H7 (cell line): ENCODE measurements at places on chromosomes 2 and 18. TPM values are rescaled to one million over a fixed set of nuclear protein-coding genes. Genes with fewer than 3 reads are reported as not detected.

Gene NAGK
- 40.9 and 51.7 TPM in 2 replicates for total RNA-seq

Gene LYPD6
- total RNA-seq, result 2.9 and 3.0 TPM in 2 replicates

DNA sequence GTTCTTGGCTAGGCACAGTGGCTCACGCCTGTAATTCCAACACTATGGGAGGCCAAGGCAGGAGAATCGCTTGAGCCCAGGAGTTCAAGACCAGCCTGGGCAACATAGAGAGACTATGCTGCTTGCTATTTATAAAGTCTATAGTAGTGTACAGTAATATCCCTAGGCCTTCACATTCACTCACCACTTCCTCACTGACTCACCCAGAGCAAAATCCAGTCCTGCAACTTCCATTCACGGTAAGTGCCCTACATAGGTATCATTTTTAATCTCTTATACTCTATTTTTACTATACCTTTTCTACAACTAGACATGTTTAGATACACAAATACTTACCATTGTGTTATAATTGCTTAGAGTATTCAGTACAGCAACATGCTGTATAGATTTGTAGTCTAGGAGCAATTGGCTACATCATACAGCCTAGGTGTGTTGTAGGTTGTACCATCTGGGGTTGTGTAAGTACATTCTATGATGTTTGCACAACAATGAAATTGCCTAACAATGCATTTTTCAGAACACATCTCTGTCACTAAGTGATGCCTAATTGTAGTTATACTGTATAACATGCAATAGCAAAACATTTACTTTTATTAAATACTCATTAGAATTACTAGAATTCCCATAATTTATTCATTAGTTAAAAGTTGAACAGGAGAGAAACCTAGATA is 8.8 kb downstream of the DHX57 start:
- no peak for DNase-seq

- no peak for DNase-seq
These were observed 33.1 kb downstream of the FAM171B start for GRCh38 chr2:186726938-186727337.

DNA sequence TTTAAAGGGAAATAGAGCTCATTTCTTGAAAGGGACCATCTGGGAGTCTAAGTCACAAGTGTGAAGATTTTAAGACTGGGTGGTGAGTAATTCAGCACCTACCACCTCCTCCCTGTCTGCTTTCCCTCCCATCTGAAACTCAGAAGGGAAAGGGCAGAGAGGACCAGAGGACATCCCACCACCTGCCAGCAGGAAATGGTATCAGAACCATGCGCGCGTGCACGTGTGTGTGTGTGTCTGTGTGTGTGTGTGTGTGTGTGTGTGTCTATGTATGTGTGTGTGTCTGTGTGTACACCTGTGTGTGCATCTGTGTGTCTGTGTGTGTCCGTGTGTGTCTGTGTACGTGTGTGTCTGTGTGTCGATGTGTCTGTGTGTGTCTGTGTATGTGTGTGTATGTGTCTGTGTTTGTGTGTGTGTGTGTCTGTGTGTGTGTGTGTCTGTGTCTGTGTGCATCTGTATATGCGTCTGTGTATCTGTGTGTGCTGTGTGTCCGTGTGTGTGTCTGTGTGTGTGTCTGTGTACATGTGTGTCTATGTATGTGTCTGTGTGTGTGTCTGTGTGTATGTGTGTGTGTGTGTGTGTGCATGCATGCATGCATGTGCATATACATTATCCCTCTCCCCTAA is 76.8 kb downstream of the ZFP36L2 start:
- no peak for DNase-seq

DNA sequence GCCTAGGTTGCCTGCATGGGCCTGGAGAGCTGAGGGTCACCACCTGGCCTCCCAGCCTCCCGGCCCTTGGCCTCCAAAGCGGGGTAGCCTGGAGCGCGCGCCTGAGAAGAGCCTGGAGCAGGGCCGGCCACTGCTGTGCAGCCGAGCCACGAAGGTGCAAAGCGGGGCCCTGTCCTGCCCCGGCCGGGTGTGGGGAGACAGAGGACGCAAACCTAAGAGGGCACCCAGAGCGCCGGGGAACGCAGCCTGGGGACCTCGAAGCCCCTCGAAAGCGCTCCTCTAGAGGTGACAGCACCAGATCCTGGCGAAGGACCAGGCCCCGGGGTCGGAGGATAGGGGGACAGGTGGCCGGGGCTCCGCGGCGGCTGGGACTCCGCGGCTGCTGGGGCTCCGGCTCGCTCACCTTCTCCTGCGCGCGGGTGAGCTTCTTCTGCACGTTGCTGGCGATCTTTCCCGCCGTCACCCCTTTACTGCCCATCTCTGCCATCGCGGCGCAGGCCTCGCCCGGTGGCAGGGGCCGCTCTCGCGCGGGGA is 430 bp downstream of the BIN1 start:
- DNase-seq, result no peak

DNA sequence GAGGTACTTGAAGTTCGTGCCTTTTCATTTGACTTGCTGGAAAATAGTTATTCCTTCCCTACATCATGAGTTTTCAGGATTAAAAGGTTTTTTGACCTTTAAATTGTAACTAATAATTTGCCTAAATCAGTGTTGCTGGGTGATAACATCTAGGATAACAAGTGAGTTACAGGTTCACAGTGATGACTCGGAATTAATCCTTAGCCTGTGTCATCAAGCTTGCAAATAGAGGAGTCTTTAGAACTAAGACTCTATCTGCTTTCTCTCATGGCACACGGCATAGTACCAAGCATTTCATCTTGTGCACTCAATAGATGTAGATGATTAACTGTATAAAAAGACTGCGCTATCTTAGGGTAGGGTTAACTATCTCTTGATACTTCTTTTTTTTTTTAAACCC is 79.5 kb downstream of the CAMKMT start:
- no peak for DNase-seq

- DNase-seq, result no peak
These were observed 110.0 kb downstream of the LNPK start for GRCh38 chr2:175892046-175892445.

DNA sequence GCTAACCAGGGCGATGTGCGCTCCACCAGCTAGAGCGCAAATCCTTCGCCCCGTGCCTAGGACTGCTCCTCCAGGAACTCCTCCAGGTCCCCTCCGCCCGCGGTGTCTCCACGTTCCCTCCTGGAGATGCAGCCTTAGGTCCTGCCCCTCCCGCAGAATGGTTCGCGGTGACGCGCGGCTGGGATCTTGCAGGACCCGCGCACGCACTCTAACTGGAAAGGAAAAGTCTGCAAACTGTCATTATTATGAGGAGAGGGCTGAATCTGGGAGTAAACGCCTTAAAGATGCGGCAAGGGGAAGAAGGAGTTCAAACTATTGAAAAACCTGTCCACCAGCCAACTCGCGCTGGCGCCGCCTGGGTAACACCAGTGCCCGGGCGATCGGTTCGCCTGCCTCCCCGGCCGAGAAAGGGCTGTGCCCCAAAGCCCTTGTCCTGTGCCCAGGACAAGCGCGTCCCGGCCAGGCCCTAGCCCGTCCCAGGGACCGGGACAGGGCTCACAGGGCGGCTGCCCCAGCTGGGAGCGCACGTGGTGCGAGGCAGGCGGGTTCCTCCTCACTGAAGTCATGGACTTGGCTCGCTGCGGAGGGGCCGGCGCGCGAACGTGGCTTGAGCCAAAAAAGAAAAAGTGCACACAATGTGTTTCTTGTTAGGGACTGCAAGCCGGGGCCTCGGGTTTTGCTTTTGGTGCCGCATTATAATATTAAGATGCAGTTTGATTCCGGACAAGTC is 5.5 kb upstream of the ID2 start:
- DNase-seq, result peak; percentile 57

Gene THSD7B
- total RNA-seq, result 0.22 and 0.28 TPM in 2 replicates

Gene NEU2
- total RNA-seq, result not detected in 2 replicates

DNA sequence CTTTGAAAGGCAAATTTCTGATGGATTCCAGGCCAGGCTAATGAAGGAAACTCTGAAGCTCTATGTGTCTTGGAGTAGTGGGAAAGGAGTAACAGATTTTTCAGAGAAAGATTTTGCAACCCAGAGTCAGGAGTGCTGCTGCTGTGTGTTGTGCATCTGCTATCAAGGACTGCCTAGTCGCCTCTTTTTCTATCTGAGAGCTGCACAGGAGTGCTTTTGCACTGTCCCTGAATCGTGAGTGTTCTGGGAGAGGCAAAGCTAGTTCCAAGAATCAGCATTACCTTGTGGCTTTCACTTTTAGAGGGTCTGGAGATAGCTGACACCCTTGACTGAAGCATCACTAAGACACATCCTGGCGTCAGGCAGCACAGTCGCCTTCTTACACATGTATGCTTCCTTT is 336.4 kb downstream of the PARD3B start:
- no peak for DNase-seq

Gene LYPD1
- 5.7 and 7.3 TPM in 2 replicates for total RNA-seq

- DNase-seq, result peak; percentile 90
These were observed 1.5 kb downstream of the PXDN start for GRCh38 chr2:1742681-1743395.

Gene SCN7A
- 0.07 TPM in 1 of 2 replicates, not detected in the other for total RNA-seq

DNA sequence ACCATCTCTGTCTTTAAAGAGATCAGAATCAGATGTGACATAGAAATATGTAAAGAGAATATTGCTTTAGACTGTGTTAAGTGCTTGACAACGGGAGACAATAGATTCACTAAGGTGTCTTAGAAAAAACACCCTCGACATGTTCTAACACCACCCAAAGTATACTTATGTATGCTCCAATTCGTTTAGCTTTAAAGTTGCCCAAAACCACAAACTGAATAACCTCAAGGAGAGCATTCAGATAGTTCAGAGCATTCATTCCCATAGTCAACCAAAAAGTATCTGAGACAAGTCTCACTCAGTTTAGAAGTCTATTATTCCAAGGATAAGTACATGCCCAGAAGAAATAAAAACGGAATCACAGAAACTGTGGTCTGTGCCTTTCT is 96.4 kb downstream of the KYNU start:
- no peak for DNase-seq

Gene AMER3
- total RNA-seq, result 0.04 and 0.14 TPM in 2 replicates

Gene B3GNT7
- 52.9 and 70.4 TPM in 2 replicates for total RNA-seq

Gene ANKRD23
- 2.5 and 4.4 TPM in 2 replicates for total RNA-seq

GRCh38 chr18:79507076-79507545 is 111.4 kb downstream of the NFATC1 start:
- peak; percentile 81 for DNase-seq

DNA sequence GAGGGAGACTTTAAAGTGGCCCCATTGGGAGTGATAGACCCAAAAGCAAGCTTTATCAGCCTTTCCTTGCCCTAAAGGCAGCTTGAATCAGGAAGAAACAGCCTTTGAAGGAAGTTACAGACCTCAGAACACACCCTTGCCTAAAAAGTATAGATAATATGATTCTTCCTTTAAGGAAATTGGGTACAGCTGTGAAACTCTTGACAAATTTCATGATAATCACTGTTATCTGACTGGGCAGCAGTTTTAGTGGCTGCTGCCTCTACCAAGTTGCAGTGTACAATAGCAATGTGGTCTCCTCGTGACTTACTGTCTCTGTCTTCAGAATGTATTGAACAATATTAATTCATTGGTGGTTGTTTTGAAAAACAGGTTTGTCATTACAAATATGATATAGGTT is 16.7 kb downstream of the HOXD1 start:
- no peak for DNase-seq

Gene ADD2
- total RNA-seq, result 63.9 and 79.4 TPM in 2 replicates

GRCh38 chr2:26552641-26553374 is 74.9 kb upstream of the OTOF start:
- no peak for DNase-seq

Gene ATP8B1
- 1.4 and 2.4 TPM in 2 replicates for total RNA-seq

Gene RMND5A
- 46.8 and 66.7 TPM in 2 replicates for total RNA-seq

Gene TMEM247
- not detected in 2 replicates for total RNA-seq

Gene RGPD4
- total RNA-seq, result not detected in 2 replicates

DNA sequence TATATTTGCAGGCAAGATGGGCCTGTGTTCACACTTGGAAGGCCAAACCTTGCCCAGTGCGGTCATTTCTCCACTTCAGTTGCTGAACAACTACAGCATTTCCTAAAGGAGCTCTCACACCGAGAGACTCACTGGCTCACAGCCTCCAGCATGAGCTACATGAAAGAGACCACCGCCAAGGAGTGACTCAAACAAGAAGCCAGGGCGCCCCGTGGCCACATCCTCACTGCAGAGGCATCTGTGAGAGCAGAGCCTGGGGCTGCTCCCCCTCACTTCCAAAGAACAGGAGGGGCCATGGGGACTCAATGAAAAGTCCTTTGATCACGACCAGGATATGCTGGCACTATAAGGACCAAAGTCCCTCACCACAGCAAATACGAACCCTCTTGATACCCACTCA is 50.0 kb downstream of the TMEM163 start:
- DNase-seq, result no peak

- no peak for DNase-seq
These were observed 21.3 kb upstream of the TMEM131 start for GRCh38 chr2:98016908-98017670.

Gene SERPINB13
- total RNA-seq, result not detected in 2 replicates

DNA sequence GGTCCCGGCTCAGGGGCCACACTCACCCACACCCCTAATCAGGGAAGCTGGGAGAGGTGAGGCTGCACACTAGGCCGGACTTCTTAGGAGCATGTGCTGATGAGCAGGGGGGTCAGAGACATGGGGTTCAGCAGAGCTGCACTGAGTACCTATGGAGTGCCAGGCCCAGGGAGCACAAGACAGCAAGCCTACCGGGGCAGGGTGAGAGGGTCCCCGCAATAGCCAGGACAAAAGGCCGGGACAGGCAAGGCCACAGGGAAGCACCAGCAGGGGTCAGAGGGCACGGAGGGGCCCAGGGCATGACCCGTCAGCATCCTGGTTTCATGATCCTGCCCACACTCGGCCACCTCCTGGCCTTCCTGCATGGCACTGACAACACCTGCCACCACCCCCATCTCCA is 73.5 kb downstream of the TNS1 start:
- no peak for DNase-seq

- no peak for DNase-seq
These were observed 154.0 kb upstream of the NFATC1 start for GRCh38 chr18:79241755-79242154.

GRCh38 chr2:127637725-127638252 is 8.2 kb upstream of the GPR17 start:
- peak; percentile 90 for DNase-seq

DNA sequence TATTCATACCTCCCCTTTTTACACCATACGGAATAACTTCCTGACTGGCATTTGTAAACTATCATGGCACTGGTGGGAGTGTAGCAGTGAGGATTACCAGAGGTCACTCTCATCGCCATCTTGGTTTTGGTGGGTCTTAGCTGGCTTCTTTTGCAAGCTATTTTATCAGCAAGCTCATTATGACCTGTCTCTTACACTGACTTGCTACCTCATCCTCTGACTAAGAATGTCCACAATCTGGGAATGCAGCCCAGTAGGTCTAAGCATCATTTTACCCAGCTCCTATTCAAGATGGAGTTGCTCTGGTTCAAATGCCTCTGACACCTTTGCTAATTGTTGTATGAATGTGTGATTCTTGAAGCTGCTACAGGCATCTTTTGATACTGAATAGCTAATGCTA is 950.8 kb upstream of the SLC39A10 start:
- DNase-seq, result no peak

- DNase-seq, result no peak
These were observed 2.4 kb downstream of the LRPPRC start for GRCh38 chr2:43993437-43993836.

Gene FAM117B
- 6.9 and 8.1 TPM in 2 replicates for total RNA-seq

GRCh38 chr2:122651236-122651635 is 895.8 kb downstream of the TSN start:
- no peak for DNase-seq

- DNase-seq, result no peak
These were observed 165.4 kb downstream of the CAPN13 start for GRCh38 chr2:30641765-30642345.
